GM04504 (cell line): ENCODE measurements at places on chromosomes 6 and 20.
A peak's percentile ranks its signal among the peaks of the same experiment; 100 is the strongest.

- peak; percentile 85 for DNase-seq
These were observed 182.5 kb downstream of the GMPR start for GRCh38 chr6:16420715-16421461.

DNA sequence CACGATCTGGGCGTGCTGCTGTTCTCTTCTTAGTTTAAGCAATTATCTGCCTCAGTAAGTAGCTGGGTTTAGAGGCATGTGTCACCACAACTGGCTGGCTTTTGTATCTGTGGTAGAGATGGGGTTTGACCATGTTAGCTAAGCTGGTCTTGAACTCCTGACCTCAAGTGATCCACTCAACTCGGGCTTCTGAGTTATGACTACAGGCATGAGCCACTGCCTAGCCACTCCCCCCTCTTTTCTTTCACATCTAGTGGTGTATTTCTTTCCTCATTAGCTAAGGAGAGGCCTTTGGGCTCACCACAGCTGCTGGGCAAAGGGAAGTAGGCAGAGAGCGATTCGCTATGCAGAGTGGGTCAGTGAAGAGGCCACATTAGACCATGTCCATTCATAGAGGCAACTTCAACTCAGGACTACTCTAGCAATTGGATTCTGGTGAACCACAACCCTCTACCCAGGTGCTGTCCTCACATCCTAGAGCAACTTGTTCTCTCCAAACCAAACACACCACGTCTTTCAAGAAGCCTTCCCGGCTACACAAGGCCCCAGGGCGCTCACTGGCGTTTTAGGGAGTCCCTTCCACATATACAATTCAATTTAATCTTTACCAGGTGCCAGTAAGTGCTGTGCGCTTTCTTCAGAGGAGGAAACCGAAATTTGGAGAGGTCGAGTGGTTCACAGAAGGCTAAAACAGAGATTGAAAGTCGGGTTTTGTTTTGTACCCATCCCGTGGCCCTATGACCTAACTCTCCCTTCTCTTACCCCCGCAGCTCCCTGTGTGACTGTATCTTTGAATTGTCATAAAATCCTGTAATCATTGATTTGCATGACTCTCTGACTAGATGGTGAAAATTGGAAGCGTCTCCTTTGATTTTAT is 26.5 kb upstream of the GFOD1 start:
- no peak for DNase-seq

DNA sequence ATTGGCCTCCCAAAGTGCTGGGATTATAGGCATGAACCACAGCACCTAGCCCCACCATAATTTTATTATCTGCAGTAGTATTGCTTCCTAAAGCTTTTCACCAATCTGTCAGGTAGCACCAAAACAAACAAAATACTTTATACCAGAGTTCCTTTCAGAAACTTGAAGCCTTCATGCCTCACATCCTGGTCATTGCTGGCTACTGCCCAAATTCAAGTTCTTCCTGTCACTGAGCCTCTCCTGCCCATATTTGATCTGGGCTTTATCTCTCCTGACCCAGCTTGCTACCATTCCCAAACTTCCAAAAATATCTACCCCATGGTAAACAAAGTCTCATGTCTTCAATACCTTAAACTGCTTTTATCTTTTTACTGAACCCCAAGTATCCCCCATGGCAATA is 34.9 kb upstream of the DST start:
- no peak for DNase-seq

- no peak for DNase-seq
These were observed 36.7 kb downstream of the SRC start for GRCh38 chr20:37382482-37383120.

DNA sequence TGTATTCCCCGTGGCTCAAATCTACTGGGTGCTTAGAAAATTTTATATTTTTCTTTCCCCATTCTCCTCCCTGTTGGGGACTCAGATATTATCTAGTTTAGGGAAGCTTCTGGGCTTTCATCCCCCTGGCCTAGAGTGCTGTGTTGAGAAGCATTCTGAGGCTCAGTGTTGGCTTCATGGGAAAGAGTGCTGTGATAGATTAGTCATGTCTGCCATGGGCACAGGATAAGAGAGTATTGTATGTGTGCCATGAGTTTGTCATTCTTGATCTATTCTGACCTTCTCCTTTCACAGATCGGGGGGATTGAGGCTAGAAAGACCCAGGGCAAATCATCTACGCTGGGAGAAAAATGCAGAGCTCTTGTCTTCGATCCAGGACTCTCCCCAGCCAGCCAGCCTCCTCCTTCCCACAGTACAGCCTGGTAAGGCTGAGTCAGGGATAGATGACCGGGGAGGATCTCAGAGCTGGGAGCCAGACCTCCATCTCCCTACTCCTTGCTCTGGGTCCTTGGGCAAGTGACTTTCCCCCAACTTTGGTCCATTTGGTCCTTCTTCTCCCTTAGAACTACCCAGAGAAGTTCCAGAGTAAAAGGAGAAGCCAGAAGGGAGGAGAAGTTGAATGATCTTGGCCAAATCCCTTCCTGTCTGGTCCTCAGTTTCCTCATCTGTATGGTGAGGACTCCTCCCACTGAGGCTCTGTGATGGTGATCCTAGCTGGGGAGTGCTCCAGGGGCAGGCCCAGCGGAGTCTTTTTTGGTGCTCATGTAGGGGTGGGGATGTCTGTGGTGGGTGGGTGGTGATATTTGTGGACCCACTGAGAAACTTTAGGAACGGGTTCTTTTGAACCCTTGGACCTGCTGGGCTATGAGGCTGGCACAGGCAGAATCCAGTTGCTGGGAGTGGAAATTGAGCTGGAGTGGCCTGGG is 5.0 kb downstream of the SRC start:
- no peak for DNase-seq

GRCh38 chr6:138377844-138378243 is at the start of gene SMIM28:
Gene SMIM28, plus strand, starts transcription at chr6:138377905. Its CDS starts 168 bp downstream, at chr6:138378073.
- DNase-seq = no peak

- peak; percentile 97 for DNase-seq
These were observed 261.2 kb upstream of the MARCKS start for GRCh38 chr6:113595911-113596376.

DNA sequence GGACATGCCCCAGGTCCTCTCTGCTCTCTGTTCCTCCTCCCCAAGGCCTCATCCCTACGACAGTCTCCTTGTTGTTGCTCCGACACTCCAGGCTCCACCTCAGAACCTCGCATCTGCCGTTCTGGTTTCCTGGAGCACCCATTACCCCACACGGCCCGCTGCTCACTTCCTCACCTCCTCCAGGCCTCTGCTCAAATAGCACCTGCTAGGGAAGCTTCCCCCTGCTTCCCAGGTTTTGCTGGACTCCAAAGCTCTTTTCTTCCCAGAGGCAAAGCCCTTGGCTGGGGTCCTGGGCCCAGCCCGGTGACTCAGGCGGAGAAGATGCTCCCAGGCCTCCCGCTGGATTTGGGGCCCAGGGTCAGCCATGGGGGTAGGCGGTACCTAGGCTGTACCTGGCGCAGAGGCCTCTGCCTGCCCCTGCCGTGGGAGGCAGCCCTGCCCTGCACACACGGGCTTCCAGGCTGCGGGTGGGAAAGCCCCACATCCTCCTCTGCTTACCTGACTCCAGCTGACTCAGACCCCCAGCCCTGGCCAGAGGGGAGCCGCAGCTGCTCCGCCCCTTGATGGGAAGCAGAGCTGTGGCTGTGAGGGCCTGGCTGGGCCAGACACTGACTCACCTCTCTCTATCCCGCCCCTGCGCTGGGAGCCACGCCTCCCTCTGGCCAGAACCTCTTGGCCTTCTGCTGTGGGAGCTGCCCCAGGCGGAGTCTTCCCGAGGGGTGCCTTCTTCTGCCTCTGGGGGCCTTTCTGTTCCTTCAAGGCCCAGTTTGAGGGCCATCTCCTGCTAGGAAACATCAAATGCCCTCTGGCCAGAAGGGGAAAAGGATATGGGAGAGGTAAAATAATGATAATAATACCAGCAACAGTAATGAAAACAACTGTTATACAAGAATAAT is 130.5 kb downstream of the CEBPB start:
- peak; percentile 83 for DNase-seq

- DNase-seq = no peak
These were observed 17.4 kb downstream of the MYLK4 start for GRCh38 chr6:2733324-2733723.

DNA sequence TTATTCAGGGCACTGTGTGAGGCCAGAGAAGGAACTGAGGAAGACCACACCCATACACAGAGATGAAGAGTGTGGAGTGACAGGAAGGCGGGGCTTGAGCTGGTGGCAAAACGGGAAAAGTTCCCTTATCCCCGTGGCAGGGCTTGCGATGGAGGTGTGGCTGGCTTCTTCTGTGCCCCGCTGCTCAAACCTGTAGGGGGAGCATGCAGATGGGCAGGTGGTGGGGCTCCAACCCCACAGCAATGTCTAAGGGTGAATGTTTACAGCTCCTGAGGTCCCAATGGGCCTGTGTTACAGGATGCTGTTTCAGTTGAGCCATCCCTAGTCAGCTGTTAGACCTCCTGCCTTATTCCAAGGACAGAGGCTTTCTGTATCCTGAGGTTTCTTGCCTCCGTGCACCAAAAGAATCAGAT is 105.9 kb downstream of the LY86 start:
- DNase-seq = no peak

DNA sequence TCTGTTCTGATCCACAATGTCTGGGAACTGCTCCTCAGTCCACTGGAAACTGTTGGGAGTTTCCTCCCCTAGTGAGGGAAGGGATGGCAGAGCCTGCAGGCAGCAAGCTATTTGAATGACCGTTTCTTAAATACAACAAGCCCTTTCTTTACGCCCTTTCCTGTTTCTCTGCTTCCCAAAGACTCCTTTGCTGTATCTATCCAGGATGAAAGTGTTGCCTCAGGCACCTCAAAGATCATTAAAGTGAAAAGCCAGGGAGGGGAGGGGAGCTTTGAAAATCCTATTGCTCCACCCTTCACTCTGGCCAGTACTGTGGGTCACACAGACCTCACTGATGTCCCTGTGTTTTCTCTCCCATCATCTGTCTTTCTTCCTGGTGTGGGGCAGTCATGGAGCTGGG is 213.1 kb downstream of the RNF144B start:
- DNase-seq = no peak

GRCh38 chr20:61120595-61121515 is 131.2 kb upstream of the CDH4 start:
- peak; percentile 49 for DNase-seq

DNA sequence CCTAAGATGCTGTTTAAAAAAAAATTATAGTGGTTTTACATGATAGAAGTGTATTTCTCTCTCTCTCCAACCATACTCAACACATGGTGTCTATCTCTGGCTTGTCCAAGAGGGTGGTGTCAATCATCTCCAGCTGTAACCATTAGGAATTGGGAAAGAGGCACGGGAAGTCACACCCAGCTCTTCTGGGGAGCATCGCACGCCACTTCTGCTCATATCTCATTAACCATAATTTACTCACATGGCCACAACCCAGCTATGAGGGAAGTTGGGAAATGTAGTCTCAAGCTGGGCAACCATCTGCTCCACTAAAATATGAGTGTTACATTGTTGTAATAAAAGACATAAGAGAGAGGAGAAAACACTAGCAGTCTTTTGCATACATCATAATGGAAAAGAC is 30.4 kb upstream of the TSHZ2 start:
- no peak for DNase-seq

DNA sequence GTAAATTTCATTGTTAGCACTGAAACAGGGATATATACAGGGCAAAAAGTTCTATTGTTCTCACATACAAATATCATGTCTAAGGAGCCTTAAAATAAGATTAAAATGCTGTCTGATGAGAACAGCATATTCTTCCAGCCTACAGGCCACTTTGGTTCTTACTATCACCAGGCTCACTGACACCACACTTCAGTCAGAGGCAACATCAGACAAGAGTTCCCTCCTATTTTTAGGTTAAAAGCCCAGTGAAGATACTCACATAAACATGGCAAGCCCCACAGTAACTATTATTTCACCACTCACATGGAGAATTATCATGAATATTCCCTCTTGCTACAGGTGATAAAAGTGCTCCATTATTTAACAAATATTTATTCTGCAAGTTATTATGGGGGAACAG is 175.8 kb downstream of the ISM1 start:
- DNase-seq = no peak

- DNase-seq = no peak
These were observed 93.8 kb upstream of the SIRPA start for GRCh38 chr20:1801225-1801928.

DNA sequence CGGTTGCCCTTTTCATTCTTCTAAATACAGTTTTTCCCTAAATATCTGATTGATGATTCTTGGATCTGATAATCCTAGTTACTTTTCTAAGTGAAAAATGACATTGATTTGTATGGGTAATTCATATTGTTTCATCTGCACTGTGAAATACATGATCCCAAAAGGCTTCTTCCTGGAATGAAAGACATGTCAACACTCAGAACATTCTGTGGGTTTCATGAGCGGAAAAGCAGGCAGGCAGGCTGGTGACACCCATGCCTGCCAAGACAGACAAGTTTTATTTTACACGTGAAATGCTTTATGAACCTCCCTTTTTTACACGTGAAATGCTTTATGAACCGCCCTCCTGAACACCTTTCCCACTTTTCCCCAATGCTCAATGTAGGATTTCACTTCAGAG is 105.0 kb downstream of the PRKN start:
- no peak for DNase-seq

DNA sequence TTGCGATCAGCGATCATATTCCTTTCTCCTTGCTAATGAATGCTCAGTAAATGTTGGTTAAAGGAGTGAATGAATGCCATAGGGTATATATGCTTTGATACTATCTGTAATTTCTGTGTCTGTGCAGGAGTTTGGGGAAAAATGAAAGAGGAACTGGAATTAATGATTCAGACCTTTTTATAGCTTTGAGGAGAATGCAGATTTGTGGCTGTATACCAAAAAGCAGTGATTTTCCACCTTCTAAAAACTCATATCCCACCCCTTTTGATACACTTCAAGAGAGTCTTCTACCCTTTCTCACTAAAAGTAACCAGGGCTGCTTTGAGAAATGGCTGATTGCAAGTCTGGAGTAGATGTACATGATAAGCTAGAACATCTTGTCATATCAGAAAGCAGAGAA is 26.6 kb upstream of the SUMO4 start:
- no peak for DNase-seq

- no peak for DNase-seq
These were observed 956 bp downstream of the CHRNA4 start for GRCh38 chr20:63359937-63360849.

DNA sequence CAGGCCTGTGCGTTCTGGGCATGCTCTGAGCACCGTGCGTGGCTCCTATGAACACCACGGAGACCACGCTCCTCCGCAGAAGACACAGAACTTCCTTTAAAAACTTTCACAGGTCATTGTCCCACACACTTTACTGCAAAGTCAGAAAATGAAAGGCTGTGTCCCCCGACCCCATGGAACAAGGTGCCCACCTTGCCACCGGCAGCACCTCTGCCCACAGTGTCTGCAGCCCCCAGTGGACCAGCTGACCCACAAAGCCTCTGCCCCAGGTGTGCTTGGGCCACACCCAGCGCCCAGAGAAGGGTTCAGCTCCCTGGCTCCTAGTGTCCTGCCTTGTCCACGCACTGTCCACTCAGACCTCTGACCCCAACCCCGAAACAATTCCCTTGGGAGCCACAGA is 8.7 kb downstream of the TAF4 start:
- DNase-seq = no peak
